ENCODE measurements at places on chromosomes 11 and 22.

DNA sequence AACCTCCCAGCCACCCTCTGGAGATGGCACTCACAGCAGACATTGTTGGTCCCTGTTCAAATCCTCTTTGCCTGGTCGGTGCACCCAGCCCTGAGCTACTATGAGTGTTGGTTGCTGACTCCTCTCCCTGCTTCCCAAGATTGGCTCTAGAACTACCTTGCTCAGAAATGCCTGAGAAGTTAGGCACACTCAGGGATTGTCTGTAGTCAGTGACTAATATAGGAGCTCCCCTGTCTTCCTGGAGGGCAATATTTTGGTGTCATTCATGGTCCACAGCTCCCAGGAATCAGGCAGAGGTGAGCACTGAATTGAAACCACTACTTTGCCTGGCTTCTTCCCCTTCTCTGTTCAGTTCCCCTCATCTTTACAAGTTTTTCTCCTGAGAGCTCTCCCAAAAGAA, 325.9 kb downstream of the MIAT start:
- DNase-seq: no peak

DNA sequence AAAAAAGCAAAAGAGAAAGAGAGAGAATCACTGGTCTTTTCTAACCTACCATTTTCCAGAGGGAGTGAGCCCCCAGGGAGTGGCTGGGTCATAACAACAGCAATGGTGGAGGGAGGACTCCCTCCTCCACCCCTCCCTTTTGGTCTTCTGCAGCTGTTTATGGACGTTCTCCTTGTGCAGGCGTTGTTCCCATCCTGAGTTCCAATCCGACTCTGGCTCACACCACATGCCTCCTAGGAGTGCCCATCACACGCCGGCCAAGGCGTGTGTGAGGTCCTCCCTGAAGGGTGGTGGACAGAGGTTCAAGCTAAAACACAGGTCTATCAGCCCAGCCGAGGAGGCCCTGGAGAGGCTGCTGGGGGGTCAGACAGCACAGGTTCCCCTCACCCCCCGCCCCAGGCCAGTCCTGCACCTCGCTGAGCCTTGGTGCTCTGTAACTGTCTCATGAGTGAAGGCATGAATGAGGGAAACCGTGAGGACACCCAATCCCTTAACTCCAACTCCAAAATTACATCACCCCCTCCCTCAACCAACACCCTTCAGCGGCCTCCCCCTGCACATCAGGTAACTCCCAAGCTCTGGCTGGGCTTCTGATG, 29.4 kb downstream of the IFT27 start:
- no peak for DNase-seq

GRCh38 chr22:22835771-22836291, 51.8 kb upstream of the IGLL5 start:
- DNase-seq: no peak

DNA sequence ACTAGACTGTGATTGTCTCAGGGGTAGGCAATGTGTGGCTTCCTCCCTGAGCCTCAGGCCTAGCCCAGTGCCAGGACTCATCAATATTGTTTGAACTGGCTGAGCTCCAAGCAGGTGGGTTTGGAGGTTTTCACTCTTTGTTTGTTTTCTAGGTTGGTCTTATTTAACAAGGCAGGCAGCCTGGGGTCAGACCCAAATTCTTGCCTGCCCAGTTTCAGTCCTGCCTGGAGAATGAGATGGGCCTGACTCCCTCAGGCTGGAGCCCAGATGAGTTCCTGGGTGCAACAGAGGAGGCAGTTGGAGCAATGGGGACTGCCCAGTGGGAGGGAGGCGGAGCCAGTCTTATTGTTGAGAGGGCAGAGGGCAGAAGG, 28.3 kb upstream of the TP53I11 start:
- DNase-seq: no peak

- no peak for DNase-seq
These were observed 593.7 kb downstream of the METTL15 start for GRCh38 chr11:28701760-28702449.

- peak; percentile 12 for DNase-seq
These were observed 951.5 kb downstream of the TBC1D22A start for GRCh38 chr22:47713941-47714340.

- DNase-seq: peak; percentile 49
These were observed 1.3 kb downstream of the TP53I11 start for GRCh38 chr11:44949160-44950030.

GRCh38 chr11:66265531-66266377, 2.7 kb upstream of the RAB1B start:
- no peak for DNase-seq

GRCh38 chr11:36713715-36714114, 115.7 kb upstream of the RAG2 start:
- no peak for DNase-seq

- DNase-seq: no peak
These were observed 10.9 kb upstream of the MFNG start for GRCh38 chr22:37497062-37497599.

GRCh38 chr11:8075119-8075726, 5.8 kb upstream of the TUB start:
- DNase-seq: no peak

DNA sequence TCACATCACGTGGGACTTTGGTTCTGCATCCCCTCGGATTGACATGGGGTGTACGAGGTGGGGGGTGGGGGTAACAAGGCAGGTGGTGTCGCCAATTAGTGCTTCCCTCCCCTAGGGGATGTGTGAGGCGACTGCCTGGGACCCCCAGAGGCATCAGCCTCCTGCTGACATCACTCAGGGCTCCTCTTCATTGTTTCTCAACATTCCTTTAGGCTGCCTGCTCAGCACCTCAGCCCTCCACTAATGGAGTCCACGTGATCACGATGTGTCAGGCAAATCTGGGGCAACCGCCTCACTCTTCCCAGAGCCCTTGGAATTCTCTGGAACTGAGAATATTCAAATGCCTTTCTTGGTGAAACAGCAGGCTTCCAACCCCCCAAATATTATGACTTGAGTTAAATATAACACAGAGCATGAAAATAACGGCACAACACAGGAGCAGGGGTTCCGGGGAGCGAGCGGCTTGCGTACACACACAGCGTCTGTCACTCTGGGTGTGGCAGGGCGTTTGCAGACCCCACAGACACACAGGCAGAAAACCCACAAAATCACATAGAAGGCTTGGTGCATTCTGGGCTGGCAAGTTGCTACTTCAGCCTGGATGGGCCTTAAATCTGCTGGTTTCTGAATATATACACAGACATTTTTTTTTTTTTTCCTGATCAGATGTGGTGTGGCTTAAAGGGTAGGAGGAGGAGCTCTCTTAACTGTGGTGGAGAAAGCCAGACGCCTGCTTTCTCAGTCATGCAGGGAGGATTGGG, 170.1 kb upstream of the CADM1 start:
- no peak for DNase-seq

DNA sequence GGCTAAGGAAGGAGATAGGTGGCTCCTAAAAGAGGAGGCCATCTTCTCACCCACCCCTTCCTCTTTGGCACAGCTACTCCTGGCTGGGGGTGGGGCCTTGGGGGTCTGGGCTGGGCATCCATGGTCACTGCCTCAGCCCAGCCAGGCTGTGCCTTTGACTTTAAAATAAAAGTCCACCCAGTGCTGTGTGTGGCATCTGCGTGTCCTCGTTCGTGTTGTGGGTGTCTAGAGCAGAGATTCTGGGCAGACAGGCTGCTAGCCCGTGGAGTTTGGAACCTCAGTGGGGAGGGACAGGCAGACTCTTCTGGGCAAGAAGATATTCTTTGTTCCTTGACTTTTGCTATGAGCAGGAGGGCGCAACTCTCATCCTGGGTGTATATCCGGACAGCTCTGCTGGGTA, 13.1 kb downstream of the RPS6KA4 start:
- no peak for DNase-seq

GRCh38 chr11:981764-982163, 54.8 kb downstream of the MUC6 start:
- DNase-seq: no peak

DNA sequence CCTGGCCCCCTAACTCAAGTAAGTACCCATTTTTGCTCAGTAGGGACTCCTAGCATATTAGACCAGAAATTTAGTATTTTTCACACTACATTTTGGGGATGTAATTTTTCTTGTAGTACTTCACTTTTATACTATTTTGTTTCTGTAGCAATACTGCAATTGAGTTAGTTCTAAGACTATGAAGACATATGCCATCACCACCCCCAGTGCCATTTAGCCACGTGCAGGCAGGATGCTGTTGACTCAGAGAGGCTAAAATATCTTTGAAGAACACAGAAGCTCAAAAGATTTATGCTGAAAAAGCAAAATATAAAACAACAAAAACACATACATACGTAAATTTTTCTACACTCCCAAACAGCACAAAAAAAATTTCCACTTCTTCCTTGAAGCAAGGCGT, 29.1 kb upstream of the DLAT start:
- no peak for DNase-seq

GRCh38 chr11:76598426-76598839, 72.1 kb downstream of the LRRC32 start:
- DNase-seq: peak; percentile 69

DNA sequence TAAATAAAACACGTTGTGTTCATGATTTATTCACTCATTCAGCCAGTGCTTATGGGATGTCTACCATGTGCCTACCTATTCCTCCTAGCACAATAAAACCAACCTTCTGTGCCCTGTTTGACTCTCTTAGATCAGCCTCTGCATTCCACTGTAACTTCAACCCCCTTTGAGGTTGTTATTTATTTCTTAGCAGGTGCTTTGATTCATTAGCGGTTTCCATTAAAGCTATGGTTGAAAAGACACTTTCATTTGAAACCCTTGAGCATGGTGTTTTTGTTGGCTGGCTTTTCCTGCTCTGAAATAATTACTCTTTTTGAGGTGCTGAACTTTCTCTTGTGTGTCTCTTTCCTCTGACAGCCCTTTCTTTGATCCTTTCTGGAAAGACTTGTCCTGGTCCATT, 570.6 kb upstream of the LARGE1 start:
- no peak for DNase-seq

- DNase-seq: peak; percentile 67
These were observed 2.7 kb upstream of the NEAT1 start for GRCh38 chr11:65419772-65420481.

DNA sequence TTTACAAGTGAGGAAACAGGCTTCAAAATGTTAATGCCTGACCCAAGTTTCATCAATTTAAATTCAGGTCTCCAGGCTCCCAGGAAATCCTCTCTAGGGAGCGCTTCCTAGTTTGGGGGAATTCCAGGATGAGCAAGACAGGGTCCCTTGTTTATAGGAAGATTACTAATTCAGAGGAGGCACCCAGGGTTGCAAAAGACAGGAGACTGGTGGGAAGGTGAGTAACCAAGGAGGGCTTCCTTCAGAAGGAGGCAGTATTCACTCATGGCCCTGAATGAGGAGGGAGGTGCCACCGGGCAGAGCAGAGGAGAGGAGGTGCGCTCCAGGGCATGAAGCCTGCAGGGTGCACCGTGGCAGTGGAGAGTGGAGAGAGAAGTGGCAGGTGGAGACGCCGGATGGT, 1.6 kb downstream of the TMEM132A start:
- DNase-seq: no peak

DNA sequence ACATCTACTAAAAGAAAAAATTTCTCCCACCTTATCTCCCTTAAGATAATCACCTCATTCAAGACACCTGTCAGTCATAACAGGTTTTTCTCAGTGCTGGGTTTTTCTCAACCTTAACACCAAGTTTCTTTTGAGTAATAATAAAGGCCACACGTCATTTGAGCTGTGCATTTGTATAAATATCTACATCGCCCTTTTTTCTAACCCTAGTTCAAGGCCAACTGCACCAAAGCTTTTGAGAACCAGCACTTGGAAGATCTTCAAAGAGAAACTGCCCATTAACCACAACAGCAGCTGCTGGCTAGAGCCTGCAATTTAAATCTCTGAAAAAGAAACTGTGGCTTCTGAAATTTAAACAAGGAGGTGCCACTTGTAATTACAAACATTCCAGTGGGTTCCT, 6.9 kb downstream of the CADM1 start:
- no peak for DNase-seq

DNA sequence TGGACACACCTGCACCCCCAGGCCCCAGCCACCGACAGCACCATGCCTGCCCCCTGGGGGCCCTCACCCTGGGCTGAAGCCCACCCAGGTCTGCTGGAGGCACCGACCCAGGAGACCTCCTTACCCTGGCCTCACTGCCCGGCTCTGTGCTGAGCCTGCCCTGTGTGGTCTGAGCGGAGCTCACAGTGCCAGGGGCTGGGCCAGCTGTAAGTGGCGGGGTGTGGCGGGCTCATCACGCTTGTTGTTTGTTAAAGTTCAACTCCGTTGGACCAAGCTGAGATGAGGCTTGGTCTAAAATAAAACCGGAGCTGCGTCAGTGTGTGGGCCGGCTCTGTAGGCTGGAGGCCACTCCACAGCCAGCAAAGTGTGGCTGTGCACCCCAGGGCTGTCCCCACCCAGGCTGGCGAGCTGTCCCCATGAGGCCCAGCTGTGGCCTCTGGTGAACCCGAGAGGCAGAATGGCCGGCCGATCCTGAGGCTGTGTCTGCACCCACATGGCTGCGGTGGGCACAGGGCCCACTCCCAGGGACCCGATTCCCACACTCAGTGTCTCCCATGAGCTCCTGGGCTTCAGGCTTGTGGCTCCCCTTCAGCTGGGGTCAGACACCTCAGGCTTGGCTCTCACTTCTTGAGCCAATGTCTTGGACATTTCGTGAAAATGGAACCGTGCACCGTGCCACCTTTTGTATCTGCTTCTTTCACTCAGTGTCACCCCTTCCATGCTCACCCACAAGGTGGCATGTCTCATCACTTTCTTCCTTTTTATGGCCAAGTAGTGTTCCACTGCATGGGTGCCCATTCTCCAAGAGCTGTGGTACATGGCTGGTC, 137.9 kb downstream of the CTTN start:
- no peak for DNase-seq

DNA sequence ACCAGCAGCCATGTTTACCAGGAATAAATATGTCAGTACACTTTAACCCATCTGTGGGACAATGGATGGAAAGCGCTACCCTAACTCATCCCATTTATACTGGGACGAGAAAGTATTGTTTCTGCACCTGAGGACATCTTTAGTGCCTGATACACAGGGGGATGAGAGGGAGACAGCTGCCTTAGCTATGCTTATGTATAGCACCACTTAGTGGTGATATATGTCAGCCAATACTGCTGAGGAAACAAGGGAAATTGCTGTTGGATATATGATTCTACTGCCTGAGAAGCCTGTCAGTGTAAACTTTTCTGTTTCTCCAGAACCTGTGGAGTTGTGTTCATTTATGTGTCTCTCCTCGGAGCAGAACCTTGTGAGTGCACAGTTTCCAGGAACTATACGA, 13.3 kb upstream of the CEP295 start:
- peak; percentile 34 for DNase-seq

GRCh38 chr11:64638018-64638665, 47.1 kb downstream of the SLC22A12 start:
- no peak for DNase-seq

DNA sequence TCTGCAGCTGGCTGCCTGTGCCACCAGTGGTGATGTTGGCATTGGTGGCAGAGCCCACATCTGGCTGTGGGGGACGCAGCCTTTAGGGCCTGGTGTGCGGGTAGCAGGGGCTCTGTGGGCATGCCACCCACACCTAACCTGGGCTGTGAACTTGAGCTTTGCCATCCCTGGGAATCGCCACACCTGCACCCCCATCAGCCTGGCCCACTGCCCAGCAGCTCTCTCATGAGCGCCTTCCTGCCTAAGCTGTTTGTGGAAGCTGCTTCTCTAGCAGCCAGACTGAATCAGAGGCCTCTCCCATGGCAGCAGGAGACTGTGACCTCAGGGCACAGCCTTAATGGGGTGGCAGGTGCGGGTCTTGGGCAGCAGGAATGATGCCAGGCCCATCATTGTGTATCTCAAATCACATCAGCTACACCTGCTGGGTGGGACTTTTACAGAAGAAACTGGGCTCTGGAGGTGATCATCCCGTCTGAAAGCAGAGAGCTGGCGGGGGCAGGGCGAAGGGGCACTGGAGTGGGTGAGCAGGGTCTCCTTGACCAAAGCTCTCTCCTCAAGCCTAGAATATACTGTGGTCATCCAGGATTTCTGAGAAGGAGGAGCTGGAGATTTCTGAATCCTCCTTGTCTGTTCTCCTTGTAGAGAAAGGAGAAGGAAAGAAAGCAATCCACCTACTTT, 17.8 kb upstream of the CARS1 start:
- DNase-seq: no peak
